Fibroblast of skin of abdomen (primary cell): ENCODE measurements at places on chromosomes 7 and 10.

DNA sequence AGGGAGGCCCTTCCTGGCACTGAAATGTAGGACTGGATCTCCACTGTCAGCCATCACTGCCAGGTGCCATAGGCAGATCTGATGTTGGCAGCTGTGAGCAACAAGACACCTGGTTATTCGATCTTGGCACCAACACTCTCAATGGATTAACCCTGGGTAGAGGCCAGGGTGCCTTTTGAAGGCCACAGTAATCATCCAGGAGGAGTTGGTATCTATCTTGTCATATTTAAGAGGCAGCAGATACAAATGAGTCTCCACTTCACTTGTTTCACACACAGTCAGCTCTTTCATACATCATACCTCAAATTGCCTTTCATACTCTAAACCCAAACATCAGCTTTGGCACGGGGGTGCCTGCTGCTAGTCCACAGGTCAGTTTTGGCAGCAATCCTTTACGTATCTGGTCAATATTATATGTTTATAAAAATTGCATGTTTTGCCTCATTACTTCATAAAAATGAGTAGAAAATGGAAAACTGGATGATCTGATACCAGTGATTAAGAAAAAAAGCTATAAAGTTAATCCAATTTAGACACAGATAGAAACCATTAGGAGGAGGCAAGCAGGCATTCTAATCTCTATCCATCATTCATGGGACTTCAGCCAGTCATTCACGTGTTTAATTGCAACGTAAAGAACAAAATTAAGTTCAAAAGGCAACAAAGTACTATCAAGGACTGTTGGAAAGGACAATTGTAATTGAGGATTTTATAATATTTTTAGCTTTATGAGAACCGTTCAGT, 12.7 kb upstream of the CACUL1 start:
- DNase-seq: no peak

- peak; percentile 9 for DNase-seq
Observed at GRCh38 chr7:135467207-135467711, 42.6 kb downstream of the CNOT4 start.

DNA sequence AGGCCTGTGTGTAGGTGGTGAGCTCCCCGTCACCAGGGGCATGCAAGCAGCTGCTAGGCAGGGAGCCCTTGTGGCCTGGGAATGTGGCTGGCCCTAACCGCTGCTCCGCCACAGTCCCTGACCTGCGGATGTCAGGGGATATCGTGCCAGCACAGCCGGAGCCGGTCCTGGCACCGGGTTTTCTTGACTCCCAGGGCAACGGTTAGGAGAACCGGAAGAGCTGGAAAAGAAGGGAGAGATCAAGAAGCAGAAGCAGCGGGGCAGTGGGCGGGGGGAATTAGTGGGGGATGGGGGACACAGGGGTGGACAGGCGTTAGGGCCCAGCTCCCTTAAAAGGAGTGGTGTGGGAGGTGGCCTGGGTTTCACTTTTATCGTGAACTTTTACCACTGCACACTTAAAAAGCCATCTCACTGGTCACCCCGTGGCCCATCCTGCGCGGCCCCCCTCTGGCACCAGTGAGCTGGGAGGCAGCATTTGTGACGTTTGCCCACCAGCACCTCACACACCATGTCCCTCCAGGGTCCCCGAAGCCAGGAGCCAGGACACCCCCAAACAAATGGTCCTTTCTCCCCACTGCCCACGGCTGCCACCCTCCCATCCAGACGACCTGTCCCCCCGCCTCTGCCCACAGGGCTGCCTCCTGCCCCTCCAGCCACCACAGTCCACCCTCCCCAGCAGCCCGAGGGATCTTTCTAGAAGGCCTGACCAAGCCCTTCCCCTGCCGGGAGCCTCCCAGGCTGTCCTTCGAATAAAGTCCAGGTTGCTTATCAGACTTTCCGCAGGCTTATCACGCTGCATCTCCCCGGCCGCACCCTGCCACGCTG, 1.8 kb upstream of the MICALL2 start:
- no peak for DNase-seq

- no peak for DNase-seq
Observed at GRCh38 chr10:54234832-54235231, 566.2 kb downstream of the PCDH15 start.

DNA sequence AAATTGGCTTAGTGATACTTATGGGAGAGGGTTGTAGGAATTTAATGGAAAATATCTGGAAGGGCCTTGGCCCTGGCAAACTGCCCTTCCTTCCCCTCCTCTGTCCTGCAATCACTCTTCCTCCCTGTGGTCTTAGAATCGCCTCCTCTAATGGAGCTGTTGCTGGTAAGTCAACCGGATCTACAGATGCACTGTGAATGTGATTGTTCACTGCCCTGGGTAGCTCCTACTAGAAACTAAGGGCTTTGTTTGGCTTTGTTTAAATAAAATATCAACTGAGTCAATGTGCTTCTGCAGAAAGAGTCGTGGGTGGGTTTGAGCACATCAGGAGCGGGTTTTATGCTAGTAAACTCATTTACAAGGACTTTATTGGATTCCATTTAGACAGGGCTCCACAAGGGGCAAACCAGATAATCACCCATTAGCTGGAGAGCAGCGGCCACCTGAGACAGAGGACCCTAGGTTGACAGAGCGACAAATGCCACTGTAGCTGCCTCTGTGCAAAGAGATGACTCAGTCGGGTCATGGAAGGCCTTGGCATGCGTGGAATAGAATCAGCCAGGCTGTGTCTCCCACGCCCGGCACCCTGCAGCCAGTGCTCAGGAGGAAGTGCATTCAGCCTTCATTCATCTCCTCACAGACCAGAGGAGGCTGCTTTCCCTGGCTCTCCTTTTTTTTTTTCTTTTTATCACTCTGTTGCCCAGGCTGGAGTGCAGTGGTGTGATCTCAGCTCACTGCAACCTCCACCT, 97.9 kb downstream of the GAD2 start:
- DNase-seq: no peak

DNA sequence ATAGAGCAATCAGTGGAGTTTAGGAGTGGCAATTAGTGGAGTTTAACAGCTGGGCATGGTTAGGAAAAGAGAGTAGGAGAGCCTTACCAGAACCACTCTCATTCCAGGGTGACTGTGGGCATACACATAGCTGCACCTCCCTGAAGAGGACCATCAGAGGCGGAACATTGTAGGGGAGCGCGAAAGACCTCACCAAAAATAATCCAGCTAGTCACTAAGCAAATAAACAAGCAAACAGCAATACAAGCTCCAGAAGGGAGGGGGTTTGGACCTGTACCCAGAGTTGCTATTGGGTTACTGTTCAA, 4.1 kb upstream of the NACAD start:
- DNase-seq: no peak

DNA sequence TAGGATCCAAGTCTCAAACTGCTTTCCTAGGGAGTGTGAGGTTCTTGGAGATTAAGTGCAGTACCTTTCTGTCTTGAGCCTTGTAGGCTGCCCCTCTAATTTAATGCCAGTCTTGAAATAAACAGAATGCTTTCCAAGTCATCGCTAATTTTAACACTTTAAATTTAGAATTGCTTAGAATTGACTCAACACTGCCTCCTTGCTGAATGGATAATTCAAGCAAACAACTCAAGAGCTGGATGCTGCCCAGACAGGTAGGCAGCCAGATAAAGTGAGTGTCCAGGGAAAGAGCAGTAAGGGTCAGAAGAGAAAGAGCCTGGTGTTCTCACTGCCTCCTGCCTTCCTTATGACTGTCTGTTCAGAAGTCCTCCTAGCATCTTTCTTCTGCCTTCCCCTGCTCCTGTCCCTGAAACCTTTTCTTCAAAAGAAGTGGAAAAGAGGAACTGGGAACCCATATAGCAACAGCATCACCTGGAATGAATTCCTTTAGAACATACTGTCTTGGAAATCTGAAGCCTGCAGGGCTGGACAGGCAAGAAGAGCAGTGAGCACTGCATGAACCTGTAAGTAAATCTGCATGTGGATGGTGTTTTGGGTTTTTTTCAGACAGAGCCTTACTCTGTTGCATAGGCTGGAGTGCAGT, 3.1 kb upstream of the GOT1 start:
- DNase-seq: no peak

GRCh38 chr10:133106516-133106915, 18.8 kb downstream of the ADGRA1 start:
- DNase-seq: no peak

DNA sequence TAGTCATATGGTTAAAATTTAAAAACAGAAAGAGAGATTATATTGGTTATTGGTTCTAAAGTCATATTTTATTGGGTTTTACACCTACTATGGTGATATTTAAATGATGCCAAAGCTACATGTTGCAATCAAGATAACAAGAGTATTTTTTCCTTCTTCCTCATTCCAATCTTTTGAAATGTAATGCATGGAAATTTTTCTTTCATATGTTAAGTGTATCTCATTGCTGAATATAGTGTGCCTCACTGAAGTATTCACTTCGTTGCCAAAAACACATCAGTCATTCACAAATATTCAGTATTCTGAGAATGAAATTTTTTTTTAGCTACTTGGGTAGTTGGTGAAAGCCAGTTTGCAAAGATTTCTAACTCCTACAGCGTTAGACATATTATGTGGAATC, 19.5 kb downstream of the HDAC9 start:
- DNase-seq: peak; percentile 75

DNA sequence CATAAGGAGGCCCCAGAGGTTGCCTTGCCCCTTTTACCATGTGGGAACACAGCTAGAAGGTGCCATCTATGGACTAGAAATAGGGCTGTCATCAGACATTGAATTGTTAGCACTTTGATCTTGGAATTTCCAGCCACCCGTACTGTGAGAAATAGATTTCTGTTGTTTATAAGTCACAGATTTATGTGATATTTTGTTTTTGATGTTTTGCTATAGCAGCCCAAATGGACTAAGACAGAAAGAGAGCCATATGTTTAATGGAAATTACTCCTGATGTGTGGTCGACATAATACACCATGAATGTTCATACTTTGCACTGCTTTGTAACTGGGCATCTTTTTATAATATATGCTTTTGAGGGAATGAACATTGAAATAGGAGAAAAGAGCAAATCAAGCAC, 302.2 kb downstream of the BBS9 start:
- DNase-seq: no peak

- peak; percentile 85 for DNase-seq
Observed at GRCh38 chr10:109374215-109374614, 549.1 kb downstream of the XPNPEP1 start.

- no peak for DNase-seq
Observed at GRCh38 chr7:8303904-8304528, 42.0 kb upstream of the ICA1 start.

GRCh38 chr7:117195361-117196029, 127.4 kb downstream of the WNT2 start:
- DNase-seq: peak; percentile 41

- no peak for DNase-seq
Observed at GRCh38 chr7:22895828-22896165, 73.1 kb upstream of the TOMM7 start.

GRCh38 chr7:150570556-150571465, 3.6 kb downstream of the GIMAP4 start:
- no peak for DNase-seq

DNA sequence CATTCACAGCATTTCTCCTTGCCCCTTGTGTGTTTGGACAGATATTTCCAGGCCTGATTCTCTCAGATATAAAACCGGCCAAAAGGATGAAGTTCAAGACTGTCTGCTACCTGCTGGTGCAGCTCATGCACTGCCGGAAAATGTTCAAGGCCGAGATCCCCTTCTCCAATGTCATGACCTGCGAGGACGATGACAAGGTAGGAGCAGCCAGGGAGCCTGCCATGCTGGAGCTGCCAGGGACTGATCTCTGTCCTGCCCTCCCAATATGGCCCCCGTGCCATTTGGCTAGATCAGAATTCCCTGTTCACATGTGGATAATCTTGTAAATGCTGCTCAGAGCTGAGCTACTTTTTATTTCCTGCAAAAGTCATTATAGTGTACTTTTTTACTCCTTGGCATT, 87.8 kb downstream of the ADCY1 start:
- no peak for DNase-seq

DNA sequence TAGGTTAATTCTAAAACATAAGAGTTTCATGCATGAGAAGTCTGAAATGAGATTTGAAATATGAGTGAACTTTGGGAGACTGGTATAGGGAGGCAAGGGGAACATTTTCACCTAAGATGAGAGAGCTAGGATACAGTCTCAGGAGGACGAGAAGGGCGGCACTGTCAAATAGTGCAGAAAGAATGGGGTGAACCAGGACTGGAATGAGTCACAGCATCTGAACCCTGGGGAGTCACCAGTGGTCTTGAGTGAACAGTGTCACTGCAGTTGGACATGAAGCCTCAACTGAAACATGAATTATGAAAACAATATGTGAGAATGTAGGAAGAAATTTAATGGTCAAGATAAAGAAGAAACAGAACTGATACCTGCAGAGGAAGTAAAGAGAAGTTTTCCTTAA, 33.8 kb downstream of the GNG11 start:
- no peak for DNase-seq

GRCh38 chr7:103524042-103524907, 78.3 kb upstream of the SLC26A5 start:
- DNase-seq: peak; percentile 24

DNA sequence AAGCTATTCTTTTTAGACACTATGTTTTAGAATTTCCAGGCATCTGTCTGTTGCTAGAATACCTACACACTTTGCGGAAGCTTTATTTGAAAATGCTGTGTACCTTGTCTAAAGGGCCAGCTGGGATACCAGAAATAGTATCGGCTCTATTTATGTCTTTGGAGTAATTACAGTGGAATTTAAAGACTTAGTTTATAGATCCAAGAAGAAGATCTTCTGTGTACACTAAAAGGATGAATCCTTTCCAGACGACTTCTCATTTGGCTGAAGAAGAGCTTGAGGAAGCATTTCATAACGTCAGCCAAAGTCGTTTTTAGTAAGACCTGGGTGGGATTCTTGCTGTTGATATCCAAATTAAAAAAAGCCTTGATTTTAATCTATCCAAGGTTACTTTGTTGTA, 365.9 kb downstream of the INHBA start:
- peak; percentile 48 for DNase-seq

- no peak for DNase-seq
Observed at GRCh38 chr7:23235813-23236221, 10.8 kb upstream of the GPNMB start.

GRCh38 chr7:15303357-15303756, 258.5 kb downstream of the AGMO start:
- no peak for DNase-seq

DNA sequence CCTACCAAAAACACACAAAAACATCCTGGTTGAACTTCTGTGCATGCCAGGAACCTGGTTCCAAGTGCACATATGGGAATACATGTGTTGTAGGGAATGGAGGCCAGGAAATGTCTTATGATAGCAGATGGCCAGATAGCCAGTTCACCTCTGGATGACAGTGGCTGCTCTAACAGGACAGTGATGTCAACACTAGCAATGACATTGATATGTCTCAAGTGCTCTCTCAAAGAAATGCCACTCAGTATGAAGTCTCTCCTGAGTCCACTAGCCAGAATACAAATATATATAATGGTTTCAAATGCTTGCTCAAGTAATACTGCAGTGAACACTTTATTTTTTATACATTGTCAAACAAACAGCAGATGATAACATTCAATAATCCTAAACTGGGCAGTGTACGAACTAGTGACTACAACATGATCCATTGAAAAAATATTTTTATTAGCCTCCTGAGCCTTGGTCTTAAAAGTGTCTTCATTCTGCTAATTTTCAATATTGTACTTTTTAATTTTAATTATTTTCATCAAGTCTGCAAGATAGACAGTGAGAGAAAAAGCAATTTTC, 26.0 kb upstream of the PCDH15 start:
- no peak for DNase-seq

- no peak for DNase-seq
Observed at GRCh38 chr10:24239289-24240040, 30.5 kb downstream of the KIAA1217 start.
